Stimulated activated CD8-positive, alpha-beta memory T cell treated with anti-CD3 and anti-CD28 coated beads, Interleukin-4, amount 100 ng/mL, for 4 hours (primary cell): ENCODE measurements at places on chromosomes 4 and X.

DNA sequence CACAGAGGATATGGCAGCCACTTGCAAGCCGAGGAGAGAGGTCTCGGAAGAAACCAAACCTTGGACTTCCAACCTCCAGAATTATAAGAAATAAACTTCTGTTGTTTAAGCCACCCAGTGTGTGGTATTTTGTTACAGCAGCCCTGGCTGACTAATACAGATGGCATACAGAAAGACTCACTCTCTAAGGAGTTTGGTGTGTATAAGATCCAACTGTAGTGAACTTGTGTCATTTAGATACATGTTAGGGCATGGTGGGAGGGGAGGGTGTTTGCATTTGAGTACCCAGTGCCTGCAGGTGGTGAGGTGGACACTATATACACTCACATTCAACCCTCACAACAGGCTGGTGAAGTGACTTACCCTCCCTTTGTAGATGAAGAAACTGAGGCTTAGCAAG, 233.2 kb upstream of the KLF3 start:
- DNase-seq, result no peak

DNA sequence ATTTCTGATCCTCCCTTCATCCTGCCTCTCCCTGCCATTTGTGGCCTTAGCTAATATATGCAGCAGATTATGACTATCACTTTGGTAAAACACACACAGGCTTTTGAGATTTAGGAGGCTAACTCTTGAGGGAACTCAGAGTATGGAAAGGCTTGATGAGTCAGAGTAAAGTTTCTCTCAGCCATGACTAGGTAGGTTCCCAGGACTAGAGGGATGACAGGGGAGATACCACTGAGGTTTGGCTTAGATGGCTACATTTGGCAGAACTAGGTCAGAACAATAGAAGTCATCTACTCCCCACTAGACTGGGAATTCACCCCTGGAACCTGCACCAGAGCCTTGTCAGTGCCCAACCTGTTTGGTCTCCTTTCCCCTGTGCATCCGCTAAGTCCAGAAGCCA, 585.7 kb downstream of the TLL1 start:
- no peak for DNase-seq

DNA sequence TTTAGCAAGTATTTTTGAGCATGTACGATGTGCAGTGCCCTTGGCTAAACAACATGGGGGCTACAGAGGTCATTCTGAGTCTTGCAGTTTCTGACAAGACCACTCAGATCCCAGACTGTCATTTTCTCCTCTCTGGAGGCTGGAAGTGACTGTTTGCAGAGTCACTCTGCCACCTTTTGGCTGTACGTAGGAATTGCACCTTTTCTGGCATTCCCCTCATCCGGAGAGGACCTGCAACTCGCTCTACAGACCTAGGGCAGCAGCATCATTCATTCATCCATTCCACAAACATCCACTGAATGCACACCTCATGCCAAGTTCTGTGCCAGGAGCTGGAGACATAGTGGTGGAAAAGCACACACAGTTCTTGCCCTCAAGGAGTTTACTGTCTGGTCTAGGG, 160.4 kb upstream of the GPR101 start:
- no peak for DNase-seq

GRCh38 chr4:113610537-113610936, 151.0 kb downstream of the CAMK2D start:
- DNase-seq, result no peak

DNA sequence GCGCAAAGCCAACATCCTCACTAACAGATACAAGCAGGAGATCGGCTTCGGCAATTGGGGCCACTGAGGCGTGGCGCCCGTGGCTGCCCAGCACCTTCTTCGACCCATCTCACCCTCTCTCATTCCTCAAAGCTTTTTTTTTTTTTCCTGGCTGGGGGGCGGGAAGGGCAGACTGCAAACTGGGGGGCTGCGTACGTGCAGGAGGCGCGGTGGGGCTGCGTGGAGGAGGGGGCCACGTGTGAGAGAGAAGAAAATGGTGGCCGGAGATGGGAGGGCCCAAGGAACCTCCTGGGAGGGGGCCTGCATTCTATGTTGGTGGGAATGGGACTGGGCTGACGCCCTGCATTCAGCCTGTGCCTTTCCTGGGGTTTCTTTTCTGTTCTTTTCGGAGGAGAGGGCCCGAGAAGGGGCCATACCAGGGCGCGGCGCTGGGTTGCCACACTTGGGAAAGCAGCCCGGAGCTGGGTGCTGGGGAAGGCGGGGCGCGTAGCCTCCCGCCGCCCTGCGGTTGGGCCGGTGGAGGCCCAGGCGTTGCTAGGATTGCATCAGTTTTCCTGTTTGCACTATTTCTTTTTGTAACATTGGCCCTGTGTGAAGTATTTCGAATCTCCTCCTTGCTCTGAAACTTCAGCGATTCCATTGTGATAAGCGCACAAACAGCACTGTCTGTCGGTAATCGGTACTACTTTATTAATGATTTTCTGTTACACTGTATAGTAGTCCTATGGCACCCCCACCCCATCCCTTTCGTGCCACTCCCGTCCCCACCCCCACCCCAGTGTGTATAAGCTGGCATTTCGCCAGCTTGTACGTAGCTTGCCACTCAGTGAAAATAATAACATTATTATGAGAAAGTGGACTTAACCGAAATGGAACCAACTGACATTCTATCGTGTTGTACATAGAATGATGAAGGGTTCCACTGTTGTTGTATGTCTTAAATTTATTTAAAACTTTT, 4.5 kb downstream of the MID1IP1 start:
- no peak for DNase-seq

DNA sequence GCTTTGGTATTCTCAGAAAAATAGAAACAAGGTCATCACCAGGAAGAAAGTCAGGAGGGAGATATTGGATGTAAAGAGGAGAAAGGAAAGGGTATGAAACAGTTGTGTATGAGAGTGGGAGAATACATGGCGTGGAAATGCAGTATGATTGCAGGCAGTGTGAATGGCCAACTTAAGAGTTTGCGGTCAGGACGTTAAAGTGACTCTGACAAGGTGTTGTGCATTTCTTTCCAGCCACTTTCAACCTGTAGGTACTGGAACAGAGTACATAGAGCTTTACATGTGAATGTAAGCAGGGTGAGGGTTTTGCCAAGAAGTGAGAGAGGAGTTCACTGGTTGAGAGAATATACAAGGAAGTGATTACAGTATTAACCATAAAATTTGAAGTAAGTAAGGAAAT, 15.7 kb downstream of the ATP10D start:
- no peak for DNase-seq

GRCh38 chrX:48996969-48997368, 5.1 kb downstream of the GRIPAP1 start:
- DNase-seq, result no peak

DNA sequence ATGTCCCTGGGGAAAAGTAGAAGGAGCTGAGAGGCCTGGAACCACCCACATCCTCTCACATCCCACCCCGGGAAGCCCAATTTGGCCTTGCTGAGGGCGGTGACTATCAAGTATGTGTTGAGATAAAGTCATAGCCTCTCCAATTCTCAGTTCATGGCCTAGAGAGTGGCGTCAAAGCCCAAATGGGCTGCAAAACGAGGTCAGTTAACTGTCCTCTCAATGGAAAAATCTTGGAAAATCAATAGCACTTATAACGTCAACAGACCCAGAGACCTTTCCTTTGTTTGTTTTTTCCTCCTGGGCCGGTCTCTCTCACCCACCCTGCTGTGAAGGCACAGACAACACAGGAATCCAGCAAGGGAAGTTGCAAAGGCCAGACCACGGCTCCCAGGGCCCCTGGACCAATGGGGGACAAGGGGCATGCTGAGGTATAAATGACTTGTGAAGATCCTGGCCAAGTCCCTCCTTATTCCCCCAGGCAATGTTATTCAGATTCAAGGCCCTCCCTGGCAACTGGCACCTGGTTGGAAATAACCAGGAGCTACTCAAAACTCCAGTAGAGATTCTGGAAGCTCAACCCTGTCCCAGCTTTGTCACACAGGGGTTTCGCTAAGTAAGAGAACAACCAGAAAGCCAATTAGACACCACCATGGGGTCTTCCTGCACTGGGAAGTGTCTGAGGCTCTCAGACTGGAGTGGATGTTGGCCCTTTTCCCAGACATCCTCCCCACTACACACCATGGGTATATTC, 38.6 kb downstream of the TSC22D3 start:
- no peak for DNase-seq

- DNase-seq, result no peak
Measured at GRCh38 chr4:19803406-19803805, 448.3 kb upstream of the SLIT2 start.

DNA sequence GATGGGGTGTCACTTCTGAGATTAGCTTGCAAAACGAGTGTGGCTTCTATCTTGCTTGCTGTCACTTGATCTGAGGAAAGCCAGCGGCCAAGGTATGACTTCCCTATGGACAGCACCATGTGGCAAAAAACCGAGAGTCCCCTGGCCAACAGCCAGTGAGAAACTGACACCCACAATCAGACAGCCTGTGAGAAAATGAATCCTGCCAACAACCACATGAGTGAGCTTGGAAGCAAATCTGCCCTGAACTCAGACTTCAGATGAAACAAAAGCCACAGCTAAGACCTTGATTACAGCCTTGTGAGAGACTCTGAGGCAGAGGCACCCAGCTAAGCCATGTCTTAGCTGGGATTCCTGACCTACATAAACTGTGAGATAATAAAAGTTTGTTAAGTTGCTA, 45.5 kb downstream of the PPP1R2C start:
- DNase-seq, result no peak

DNA sequence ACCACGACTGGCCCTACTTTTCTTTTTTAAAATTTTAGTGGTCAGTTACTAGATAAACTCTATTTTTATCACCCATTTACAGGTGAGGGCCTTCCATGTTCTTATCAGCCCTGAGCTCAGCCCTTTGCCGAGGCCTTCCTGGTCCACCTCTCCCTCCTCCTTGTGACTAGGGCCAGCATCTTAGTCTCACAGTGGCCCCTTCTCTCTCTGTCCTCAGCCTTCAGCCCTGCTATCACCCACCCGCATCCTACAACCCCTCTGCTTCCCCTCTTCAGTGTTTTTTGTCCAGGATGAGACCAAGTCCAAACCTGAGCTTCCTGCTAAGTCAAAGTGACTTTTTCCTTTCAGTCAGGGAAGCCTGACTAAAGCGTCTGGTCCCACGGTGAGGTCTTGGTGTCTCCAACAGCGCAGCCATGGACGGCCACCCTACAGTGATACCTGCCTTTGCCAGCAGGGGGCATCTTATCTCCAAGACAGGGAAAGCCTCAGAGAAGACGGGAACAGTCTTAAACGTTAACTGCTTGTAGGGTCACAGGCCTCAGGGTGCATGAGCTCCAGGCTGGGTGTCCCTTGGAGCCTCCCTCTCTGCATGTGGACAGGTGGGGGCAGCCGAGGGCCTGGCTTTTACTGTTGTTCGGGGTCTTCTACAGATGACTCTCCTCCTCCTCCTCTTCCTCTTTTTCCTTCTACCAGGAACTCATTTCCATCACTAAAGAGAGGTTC, 11.7 kb upstream of the GAGE10 start:
- DNase-seq, result no peak

DNA sequence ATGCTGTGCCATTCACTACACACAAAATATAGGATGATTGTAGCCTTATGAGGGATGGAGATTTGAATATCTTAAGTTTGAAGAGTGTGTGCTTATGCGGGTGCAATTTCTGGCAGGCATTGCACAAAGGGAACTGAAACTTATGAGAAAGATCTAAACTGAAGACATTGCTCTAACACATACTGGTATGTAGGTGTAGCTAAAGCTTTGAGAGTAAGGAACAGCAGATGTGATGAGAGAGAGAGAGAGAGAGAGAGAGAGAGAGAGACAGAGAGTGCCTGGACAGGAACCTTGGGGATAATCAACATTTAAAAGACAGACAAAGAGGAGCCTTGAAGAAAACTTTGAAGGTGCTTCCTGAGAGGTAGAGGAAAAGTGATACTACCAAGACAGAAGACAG, 379.7 kb downstream of the SPRY1 start:
- no peak for DNase-seq

GRCh38 chrX:123771449-123772064, 38.7 kb upstream of the THOC2 start:
- DNase-seq, result no peak

DNA sequence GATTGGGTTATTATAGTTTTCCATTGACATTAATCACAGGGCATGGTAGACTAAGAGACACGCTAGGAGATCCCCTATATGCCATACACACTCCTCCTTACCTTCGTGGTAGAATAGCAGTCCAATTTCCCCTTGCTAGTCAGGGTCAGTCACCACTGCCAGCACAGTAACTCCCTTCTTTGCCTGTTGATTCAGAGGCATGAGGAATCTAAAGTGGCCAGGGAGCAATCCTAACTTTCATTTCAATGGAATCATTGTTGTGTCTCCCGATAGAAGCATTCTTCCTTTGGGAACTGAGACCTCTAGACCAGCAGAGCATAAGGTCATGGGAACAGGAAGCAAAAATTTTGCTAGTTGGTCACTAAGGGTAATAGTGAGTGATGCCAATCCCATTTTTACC, 51.1 kb downstream of the COL25A1 start:
- no peak for DNase-seq

- DNase-seq, result no peak
Measured at GRCh38 chr4:130632731-130633604, 1537.0 kb downstream of the C4orf33 start.

DNA sequence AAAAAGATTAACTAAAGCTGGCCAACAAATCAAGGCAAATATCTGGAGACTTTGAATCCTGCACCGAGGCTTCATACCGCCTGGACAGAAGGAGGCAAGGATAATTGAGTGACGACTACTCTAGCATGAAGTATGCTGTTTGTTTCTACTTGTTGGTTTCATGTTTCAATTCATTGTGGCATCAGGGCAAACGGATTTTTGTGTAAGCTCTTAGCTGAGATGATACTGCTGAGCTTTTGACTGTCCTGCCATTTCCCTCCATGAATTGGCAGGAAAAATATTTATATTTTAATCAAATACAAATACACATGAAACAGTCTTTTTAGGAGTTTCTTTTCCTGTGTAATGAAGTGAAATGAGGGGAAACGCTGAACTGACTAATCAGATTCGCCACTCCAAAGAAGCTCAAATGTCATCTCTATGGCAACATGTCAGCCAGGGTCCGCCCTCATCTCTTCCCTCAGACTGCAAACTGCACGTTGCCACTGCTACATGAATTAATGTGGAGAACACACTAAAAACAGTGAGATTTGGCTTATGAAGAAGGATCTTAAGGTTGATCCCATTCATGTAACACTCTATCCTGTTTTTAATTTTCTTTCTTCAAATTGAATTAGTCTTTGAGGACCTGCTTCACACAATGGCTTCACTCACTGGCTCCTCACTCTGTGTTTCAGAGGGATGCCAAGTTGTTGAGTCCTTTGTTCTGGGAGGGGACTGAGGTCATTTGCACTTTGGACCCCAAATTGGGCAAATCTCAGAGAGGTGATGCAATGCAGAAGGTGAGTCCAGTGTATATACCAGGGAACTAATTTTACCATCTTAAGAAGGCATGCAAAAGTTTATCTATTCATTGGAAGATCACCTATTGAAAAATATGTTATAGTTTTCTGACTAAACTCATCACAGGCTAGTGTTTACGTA, 149.6 kb upstream of the MID1 start:
- no peak for DNase-seq

- no peak for DNase-seq
Measured at GRCh38 chr4:140330311-140330900, 43.0 kb upstream of the SCOC start.

DNA sequence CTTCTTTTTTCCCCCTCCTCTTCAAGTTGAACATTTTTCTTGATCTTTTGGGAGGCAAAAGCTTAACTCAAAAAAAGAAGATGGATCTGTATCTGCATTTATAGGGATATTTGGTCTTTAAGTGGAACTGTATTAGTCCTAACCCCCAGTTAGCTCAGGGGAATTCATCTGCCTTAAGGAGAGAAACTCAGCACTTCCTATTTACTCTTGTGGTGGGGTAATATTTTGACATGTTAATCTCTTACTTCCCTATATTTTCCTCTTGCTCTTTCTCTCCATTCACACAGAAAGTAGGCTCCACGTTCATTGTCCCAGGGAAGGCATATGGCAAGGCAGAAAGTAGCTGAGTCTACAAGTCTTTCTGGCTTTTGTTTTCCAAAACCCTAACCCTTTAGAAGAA, 5.3 kb downstream of the LRRC66 start:
- no peak for DNase-seq
